ENCODE measurements at places on chromosomes 1 and 21.

GRCh38 chr1:207401578-207401977 lies 52.5 kb upstream of the CR2 start:
- DNase-seq = no peak

DNA sequence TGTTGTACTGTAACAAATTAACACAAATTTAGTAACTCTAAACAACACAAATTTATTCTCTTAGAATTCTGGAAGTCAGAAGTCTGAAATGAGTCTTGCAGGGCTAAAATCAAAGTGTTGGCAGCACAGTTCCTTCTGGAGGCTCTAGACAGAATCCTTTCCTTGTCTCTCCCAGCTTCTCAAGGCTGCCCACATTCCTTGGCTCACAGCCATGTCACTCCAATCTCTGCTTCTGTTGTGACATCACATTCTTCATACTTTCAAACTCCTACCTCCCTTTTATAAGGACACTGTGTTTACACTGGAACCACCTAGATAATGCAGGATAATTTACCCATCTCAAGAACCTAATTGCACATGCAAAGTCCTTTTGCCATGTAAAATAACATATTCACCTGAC lies 225.0 kb upstream of the PRMT6 start:
- peak; percentile 32 for DNase-seq

- DNase-seq = no peak
Observed at GRCh38 chr1:154752273-154753030, 117.6 kb downstream of the KCNN3 start.

DNA sequence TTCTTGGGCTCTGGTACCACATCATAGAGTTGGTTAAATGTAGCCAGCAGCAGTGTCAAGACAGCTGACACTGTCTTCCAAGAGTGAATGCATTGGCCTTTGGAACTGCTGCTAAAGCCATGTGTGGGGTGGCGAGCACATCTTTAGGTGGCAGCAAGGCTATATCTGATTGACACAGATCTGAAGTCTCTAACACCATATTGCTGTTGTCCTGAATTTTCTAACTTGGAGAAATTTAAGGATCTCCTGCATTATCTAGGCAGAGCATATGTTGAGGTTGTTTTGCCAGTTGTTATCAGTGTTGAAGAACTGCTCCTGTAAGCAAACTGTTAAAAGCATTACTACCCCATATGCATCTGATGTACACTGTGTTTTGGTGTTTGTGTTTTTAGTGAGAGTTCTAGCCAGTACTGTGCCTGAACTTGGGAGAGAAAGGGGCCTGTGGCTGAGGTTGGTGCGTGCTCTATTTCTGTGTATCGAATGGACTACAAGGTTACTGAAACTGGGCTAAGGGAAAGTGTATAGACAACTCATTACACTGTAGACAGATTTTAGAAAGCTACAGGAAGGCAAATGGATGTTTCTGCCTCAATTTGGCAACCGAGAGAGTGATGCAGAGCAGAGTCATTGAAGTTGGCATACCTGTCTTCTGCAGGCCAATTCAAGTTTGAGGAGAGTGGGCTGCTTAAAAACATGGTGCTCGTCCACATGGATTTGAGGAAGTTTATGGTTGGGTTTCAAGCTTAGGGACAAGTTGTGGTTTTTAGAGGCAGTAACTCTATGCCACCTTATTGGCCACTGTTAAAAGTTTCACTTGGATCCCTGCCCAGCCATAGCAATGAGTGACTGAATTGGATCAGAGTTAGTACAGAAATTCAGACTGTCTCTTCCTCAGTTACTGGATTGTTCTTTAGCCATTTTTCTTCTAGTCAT lies 16.9 kb downstream of the DYRK3 start:
- DNase-seq = no peak

DNA sequence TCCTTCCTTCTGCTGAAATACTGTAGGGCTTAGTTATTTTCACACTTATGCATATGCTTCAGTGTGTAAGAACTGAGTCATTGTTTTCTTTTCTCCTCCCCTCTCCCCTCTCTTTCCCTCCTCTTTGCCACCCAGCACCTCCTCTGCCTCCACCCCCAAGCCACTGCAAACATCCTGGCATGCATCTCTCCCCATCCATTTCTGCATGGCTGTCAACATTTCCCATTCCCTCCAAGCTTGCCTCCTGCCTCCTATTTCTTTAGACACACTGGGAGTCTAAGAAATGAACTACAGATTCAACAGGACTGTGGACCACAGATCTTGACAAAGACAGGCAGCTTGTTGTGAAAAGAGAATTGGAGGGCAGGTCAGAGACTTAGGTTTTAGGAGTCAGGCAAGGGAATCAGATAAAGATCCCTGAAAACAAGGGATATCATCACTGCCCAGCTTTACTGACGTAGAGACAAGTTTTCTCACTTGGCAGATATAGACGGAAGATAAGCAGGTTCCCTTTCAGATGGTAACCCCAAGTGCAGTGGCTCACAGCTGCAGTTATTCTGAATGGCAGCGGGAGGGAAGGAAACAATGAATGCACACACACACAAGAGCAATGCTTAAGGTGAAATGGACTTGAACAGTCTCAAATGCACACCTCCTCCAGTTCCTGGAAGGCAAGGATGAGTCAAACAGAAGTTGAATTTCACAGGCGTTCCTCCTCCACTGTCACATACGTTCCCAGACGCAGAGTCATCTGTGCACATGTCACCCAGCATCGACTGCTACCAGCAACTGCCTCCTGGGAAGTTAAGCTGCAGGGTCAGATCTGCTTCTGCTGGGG lies 56.1 kb downstream of the HIVEP3 start:
- DNase-seq = peak; percentile 96

- no peak for DNase-seq
Observed at GRCh38 chr1:188364927-188365449, 1536.2 kb downstream of the PLA2G4A start.

- no peak for DNase-seq
Observed at GRCh38 chr1:233505130-233505529, 108.8 kb upstream of the KCNK1 start.

- peak; percentile 99 for DNase-seq
Observed at GRCh38 chr1:26723013-26723991, 27.5 kb downstream of the ARID1A start.

DNA sequence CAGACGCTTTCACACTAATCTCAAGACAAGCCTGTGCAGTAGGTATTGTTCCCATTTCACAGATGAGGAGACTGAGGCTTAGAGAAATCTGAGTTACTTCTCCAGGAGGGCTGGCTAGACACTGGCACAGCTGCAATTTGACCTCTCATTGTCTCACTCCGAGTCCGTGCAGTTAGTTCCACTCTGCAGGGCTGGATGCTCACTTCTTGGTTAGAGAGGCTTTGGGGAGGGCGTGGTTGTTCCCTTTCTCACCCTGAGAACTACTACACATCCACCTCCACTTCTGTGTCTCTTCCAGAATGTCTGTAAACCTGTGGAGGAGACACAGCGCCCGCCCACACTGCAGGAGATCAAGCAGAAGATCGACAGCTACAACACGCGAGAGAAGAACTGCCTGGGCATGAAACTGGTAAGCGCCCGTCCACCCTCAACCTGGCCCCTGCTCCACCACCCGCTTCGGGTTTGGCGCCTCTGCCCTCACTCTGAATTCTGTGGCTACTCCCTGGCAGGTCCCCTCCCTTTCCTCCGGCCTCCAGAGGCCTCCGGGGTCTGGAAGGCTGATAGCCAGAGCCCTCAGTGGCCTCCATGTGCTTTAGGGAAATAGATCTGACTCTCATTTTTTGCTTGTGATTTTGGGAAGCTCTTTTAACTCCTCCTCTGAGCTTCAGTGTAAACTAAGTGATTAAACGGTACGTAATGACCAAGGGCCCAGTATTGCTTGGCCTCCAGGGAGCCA lies 29.1 kb downstream of the EIF2D start:
- no peak for DNase-seq

DNA sequence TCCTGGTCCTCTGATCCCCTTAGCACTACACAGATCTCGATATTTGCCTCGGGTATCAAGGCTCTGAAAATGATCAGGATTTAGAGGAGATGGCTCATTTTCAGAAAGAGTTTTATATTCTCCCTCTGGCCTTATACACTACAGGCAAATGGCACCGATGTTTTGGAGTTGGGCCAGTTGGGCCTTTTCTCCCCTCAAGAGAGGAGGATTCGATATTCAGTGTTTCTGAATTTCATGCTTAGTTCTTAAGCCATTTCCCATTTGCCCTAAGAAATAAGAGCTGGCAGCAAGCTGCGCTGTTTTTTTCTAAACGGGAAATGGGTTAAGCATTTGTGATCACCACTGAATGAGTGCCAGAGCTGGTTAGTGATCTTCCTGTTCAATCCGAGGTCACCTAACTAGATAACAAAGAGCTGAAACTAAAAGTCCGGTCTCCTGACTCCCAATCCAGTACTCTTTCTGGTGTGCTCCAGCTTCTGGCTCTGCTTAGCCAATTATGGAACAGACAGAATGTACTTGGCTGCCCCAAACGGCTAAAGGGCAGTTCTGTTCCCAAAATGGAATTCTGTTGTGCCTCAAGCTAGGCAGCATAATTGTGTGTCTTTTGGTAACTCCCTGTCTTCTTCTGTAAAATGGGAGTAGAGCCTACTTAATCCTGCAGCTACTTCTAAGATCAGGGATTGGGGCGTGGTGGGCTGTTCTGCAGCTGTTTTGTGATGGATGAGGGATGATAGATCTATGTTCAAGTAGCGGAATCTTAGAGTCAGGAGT lies 1.2 kb upstream of the CPT2 start:
- DNase-seq = no peak

DNA sequence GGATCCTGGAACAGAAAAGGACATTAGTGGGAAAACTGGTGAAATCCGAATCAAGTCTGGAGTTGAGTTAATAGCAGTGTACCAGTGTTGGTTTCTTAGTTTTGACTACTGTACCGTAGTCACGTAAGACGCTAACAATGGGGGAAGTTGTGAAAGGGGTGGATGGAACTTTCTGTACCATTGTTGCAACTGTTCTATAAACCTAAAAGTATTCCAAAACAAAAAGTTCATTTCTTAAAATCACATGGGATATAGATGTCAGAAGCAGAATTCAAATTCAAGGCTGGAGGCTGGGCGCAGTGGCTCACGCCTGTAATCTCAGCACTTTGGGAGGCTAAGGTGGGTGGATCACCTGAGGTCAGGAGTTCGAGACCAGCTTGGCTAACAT lies 16.9 kb downstream of the ARHGEF19 start:
- no peak for DNase-seq

GRCh38 chr1:64280001-64280400 lies 76.6 kb downstream of the UBE2U start:
- no peak for DNase-seq

GRCh38 chr1:36306902-36307456 lies 811 bp downstream of the SH3D21 start:
- peak; percentile 92 for DNase-seq

DNA sequence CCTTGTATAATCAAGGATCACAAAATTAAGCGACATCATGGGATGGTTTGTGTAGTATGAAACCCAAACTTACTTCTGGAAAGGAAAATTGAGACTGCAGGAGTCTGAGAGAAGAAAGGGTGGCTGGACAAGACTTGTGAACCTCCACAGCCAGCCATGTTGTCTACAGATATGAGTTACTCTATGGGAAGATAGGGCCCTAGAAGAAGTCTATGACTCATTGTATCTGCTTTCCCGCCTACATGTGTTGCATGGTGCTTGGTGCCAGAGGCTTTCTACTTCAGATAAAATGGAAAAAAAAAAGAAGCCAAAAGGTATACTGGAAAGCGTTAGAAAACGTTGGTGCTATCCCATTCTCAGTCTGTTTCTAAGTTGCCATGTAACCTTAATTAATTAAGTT lies 18.7 kb upstream of the OR6N2 start:
- no peak for DNase-seq

DNA sequence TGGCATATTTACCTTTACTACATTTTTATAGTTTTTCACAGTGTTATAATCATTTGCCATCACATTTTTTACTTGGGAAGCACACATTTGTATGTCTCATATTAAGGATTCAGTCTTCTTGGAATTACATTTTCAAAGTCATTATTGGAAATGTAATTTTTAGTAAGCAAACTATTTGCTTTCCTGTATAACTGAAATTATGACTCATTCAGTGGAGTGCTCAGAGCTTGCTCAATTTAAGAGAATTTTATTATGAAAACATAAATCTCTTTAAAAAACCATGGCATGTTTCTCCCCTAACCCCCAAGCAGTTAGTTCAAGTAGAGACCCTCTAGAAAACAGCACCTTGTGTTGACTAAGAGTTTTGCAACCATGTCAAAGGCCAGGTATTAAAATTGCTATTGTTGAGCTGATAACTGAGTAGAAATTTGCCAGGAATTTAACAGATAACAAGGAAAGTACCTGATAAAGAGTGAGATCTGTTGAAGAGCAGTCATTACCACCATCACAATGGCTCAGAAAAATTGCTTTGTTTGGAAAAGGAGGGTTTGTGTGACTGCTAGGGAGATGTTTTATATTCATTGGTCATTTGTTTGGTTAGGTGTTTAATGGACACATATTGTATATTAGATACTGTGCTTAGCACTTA lies 105.9 kb downstream of the KCNK2 start:
- DNase-seq = no peak

DNA sequence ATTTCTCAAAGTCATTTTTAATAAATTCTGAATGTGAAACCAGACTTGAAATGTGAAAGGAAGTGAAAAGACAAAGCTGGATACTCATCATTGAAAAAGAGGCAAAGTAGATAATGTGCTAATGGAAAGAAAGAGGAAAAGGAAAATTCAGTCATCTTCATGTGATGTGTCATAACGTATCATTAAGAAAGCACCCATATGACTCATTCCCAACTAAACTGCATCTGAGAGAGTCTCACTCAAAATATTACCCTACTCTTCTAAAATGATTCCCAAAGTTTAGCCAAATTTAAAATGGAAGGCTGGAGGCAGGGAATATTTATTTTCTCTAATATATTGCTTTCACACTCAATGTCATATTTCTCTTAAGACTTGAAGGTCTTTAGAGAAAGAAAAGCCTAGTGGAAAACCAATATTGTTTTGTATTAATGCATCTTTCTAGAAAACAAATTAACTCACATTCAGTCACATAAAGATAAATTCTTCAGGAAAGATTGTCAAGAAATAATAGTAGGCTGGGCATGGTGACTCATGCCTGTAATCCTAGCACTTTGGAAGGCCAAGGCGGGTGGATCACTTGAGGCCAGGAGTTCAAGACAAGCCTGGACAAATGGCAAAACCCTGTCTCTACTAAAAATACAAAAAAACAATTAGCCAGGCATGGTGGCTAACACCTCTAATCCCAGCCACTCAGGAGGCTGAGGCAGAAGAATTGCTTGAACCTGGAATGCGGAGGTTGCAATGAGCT lies 129.9 kb downstream of the SLC30A10 start:
- DNase-seq = peak; percentile 70

- DNase-seq = no peak
Observed at GRCh38 chr21:45539796-45540600, 2.2 kb downstream of the SLC19A1 start.

DNA sequence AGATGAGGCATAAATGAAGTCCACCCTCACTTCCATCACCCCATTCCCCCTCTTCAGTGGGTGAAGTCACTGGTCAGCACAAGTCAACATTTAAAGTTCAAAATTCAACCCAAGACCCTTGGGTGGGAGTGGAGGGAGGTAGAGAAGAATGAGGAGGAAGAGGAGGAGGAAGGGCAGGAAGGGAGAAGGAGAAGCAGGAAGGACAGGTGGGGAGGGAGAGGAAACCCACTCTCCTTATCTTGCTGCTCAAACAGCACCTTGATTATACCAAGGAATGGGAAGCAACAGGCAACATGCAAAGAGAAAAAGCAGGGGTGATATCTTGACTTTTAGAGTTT lies 4.0 kb upstream of the BTG2 start:
- no peak for DNase-seq
